Hepatic stellate cell (primary cell): ENCODE measurements at places on chromosomes 4 and X.

GRCh38 chrX:44352758-44353157 is 9.3 kb upstream of the EFHC2 start:
- DNase-seq: no peak

DNA sequence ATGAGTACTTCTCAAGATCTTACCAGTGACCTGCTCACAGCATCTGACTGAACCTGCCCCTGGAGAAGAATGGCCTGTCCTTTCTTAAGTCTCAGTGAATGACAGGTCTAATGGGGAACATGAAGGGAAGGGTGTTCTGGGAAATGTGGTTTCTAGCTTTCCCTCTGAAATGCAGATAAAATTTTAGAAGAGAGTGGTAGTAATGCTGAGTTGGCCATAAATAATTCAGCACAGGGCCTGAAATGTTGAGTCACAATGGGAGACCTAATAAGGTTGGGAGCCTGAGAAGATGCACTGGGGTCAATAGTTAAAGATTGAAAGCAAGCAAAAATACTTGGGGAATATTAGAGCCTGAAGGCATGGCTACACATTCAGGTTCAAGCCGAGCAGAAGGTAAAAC is 214.9 kb upstream of the ARHGAP24 start:
- no peak for DNase-seq

GRCh38 chr4:1203026-1203616 is 30.7 kb upstream of the SPON2 start:
- DNase-seq: no peak

DNA sequence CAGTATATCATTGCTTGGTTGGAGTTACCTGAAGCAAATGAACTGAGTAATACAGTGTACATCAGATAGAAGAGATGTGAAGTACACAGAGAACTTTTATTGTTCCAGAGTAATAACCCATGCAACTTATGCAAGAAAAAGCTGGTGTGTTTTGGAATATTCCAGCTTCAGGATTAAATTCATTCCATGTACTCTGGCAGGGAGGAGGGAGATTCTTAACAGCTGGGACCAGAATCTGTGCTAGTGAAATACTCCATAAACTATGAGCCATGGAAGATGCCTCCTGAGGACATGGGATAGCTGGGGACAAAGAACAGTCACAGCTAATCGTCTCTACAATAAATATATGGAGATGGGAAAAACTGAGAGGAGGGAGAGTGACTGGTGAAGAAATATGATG is 101.6 kb upstream of the OTUD4 start:
- no peak for DNase-seq

DNA sequence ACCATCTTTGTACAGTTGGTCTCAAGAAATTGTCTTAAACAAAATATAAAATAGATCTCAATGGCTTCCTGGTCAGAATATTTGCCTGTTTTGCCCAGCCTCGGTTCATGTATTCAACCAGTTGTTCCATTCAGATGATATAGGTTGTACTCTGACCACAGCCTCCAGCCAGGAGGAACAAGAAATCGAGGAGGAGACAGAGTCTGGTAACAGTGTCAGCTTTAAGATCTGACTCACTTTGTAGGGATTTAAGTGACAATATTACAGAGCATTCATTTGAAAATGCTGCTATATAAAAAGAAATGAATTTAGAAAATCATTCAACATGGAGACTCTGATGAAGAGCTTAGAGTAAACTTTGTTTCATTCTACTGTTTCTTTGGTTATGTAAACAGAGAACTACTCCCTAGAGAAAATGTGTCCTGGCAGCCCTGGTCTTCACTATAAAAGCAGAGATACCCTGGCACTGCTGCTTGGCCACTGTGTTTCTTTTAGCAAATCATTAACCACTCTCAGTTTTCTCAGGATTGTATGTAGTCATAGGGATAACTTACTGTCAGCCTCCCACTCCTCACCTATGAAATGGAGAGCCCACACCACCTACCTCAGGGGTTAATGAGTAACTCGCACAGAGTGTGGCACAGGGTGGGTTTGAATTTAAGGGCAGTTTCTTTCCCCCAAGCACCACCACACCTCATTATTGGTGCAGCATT is 53.5 kb downstream of the PAGE2 start:
- no peak for DNase-seq

DNA sequence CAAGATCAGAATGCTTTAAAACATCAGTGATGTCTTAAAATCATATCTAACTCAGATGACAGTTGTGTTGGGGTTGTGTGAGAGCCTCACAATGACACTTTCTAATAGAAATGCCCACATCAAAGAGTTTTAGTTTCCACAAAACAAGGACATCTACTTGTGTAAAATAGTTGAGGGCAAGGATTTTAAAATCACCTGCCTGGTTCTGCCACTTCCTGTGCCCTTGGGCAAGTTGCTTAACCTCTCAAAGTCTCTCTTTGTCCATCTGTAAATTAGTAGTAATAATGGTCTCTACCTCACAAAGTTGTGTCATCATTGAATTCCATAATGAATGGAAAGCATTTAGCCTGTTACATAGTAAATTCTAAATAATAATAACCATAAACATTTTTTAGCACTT is 41.9 kb upstream of the RELL1 start:
- DNase-seq: no peak

- no peak for DNase-seq
These were observed 883 bp upstream of the PPM1K start for GRCh38 chr4:88285235-88285653.

DNA sequence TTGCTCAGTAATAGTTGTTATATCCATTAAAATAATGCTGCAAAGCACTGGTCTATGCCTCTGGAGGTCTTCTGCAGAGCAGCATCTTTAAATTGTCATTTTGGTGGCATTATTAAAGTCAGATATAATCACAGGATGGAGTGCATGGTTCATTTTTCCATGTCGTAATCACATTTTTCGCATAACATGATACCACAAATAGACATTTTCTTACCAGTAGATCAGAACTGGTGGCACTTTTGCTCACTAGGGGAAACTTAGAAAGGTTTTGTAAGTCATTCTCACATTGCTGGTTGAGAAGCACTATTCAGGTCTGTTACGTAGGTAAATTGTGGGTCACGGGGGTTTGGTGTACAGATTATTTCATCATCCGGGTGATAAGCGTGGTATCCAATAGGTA is 484.5 kb upstream of the PRKX start:
- DNase-seq: no peak

- DNase-seq: no peak
These were observed 504 bp upstream of the RBM3 start for GRCh38 chrX:48573690-48574269.

DNA sequence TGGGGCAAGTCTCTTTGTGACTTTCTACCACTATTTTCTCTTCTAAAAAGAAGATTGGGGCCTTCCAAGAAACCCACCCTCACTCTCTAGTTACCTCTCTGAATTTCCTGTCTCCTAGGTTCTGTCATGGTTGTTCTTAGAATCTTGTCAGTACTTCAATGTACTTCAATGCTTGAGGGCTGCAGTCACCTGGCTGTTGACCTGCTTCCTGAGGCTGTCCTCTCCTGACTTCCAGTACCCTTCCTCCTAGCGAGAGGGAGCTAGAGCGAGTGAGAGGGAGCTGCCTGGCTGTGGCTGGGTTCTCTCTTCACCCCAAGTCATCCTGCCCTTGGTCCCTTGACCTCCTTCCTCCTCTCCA is 17.7 kb downstream of the CD99L2 start:
- DNase-seq: no peak

- no peak for DNase-seq
These were observed 77.3 kb downstream of the CHRNA9 start for GRCh38 chr4:40412388-40412787.

DNA sequence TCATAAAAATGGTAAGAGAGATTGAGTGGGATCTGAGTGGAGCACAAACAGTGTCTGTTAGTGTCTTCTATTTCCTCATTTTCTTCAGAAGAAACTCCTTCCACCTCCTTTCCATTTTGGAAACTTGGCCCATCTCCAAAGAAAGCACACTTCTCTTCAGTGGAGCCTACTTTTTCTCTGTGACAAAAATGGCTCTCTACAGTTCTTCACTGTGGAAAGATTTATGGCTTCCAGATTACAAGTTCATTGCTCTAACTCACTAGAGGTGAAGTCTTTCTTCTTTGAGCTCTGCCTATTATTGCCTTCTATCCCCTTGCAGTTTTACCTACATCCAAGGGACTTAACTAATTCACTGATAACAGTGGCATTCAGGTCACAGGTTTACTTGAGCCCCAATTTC is 325.8 kb downstream of the ANTXR2 start:
- no peak for DNase-seq

DNA sequence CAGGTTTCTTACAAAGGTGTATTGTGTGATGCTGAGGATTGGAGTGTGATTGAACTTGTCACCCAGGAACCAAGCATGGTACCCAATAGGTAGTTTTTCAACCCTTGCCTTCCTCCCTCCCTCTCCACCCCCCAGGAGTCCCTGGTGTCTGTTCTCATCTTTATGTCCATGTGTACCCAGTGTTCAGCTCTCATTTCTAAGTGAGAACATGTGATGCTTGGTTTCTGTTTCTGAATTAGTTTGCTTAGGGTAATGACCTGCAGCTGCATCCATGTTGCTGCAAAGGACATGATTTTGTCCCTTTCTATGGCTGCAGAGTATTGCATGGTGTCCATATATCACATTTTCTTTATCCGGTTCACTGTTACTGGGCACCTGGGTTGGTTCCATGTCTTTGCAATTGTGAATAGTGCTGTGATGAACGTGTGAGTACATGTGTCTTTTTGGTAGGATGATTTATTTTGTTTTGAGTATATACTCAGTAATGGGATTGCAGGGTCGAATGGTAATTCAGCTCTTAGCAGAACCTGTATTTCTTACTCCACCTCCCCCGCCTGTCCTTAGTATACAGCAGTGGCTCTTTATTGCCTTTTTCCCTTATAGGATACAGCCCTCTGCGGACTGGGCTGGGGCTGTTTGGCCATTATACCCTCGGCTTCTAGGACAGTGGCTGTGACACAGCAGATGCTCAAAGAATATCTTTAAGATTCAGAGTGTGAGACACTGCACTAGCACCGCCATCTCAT is 145.4 kb downstream of the PTTG2 start:
- no peak for DNase-seq

- DNase-seq: no peak
These were observed 632 bp downstream of the CCSER1 start for GRCh38 chr4:90127706-90128345.

GRCh38 chrX:9646471-9647224 is 119.0 kb downstream of the GPR143 start:
- peak; percentile 14 for DNase-seq

DNA sequence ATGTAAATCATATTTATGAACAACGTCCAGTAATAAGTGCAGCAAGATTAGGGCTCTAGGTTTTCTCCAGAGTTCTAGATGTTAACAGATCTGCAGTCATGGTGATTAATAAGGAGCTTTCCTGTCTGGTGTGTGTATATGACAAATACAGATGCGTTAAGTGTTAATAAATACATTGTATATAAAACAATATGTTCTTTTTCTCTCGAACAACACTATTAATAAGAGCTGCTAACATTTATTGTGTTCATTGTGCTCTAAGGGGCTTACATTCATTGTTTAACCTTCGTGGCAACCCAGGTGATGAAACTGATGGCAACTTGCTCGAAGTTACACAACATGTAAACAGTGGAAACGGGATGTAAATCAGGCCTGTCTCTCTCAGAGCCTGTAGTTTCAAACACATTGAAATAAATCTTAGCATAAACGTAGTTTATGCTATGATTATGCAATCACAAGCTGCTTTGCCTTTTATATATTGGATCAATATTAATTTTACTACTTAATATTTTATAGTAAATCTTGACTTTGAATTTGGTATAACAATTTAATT is 547 bp upstream of the CLGN start:
- no peak for DNase-seq

- DNase-seq: no peak
These were observed 119.1 kb downstream of the SLITRK2 start for GRCh38 chrX:145936769-145937168.

- DNase-seq: no peak
These were observed 33.2 kb upstream of the OCIAD2 start for GRCh38 chr4:48939785-48940184.

DNA sequence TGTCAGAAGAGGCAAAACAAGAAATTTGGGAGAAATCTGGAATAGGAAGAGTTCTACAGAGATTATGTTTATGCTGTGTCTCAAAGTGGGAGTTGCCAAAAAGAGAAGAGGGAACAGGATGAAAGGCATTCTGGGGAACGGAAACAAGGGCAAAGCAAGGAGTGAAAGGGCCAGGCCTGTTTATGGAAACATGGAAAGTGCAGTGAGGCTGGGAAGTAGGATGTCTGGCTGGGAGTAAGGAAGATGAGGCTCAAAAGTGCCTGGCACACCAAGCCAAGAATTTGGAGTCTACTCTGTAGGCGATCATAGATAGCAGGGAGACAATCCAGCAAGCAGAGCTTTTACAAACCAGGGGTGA is 1.8 kb upstream of the CUL4B start:
- no peak for DNase-seq

DNA sequence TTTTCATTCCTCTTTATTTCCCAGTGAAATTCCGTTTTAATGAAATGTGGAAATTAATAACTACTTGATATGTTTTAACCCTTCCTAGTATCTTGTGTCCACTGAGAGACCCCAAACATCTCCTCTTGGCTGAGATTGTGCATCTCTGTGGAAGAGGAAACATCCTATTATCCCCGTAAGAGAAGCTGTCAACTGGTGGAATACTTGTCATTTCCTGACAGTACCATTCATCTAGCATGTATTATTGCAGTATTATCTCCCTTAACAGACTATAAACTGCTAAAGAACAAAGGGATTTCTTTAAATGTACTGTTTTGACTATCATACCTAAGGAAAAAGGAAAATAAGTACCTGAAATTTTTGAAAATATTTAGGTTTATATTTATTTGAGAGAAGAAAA is 277.3 kb upstream of the SLC7A11 start:
- DNase-seq: no peak

DNA sequence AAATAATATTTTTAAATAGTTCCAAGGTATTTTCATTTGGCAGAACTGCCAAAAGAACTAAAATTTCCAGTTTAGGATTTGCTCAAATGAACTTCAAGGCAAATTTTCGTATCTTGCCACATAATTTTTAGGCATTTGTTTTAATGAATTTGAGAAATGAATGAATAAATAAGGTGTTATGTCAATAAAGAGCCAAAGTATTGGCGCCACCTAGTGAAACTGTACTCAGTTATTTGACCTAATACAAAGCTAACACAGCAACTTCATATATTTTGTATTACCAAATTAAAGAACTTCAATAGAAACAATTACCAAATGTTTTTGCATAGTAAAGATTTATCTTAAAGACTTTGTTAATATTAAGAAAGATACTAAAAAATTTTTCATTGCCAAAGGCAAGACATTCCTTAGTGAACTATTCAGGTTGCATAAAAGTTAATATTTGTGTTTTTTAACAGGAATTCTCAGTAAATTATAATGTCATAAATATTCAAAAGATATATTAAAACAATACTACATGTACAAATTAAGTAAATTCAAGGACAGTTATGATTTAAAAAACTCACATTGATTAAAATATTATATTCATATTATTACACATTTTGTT is 50.3 kb downstream of the STPG2 start:
- no peak for DNase-seq

- DNase-seq: peak; percentile 18
These were observed 154.9 kb downstream of the FRMPD4 start for GRCh38 chrX:12292996-12293765.

DNA sequence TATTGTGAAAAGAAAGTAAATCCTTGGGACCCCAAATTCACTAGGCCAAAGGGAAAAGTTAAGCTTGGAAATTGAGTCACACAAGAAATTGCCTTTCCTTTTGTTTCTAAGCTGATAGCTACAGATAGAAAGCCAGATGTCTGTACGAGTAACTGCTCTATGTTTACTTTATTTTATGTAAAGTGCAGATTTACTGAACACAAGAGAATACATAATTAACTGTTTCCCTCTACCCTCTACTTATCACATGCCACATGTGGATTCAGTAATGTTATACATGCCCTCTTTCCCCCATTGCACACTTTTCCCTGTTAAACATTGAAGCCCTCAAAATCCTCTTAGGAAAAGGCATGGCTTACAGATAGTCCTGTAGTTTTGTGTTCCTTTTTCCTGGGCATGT is 16.5 kb upstream of the TDO2 start:
- DNase-seq: no peak
